ENCODE measurements at places on chromosomes 7 and 10.

- no peak for DNase-seq
These were observed 145.2 kb downstream of the LYZL1 start for GRCh38 chr10:29434111-29434510.

- no peak for DNase-seq
These were observed 31.8 kb downstream of the EZH2 start for GRCh38 chr7:148852272-148852671.

GRCh38 chr7:16918288-16918895 lies 36.6 kb upstream of the AGR3 start:
- DNase-seq = peak; percentile 38

DNA sequence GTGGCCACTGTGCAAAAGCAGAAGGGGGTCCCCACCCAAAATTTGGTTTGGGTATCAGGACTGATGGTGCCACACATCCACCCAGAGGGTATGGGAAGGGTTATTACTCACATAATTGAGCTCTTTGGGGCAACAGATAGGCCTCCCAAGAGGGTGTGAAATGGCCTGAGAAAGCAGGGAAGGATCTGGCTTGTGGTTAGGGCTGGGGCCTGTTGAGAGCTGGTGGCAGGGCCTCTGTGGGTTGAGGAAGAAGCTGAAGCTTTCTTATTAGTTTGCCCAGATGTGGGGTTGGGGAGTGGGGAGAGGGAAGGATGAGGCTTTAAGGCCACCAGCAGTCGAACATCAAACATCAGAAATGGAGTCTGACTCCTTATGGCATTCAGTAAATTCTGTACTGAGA lies 18.3 kb upstream of the MKI67 start:
- DNase-seq = no peak

- DNase-seq = no peak
These were observed 45.5 kb upstream of the DMBT1 start for GRCh38 chr10:122515022-122515424.

GRCh38 chr10:89668386-89669071 lies 23.5 kb upstream of the PANK1 start:
- DNase-seq = no peak

- no peak for DNase-seq
These were observed 17.3 kb downstream of the DAGLB start for GRCh38 chr7:6430271-6430940.

DNA sequence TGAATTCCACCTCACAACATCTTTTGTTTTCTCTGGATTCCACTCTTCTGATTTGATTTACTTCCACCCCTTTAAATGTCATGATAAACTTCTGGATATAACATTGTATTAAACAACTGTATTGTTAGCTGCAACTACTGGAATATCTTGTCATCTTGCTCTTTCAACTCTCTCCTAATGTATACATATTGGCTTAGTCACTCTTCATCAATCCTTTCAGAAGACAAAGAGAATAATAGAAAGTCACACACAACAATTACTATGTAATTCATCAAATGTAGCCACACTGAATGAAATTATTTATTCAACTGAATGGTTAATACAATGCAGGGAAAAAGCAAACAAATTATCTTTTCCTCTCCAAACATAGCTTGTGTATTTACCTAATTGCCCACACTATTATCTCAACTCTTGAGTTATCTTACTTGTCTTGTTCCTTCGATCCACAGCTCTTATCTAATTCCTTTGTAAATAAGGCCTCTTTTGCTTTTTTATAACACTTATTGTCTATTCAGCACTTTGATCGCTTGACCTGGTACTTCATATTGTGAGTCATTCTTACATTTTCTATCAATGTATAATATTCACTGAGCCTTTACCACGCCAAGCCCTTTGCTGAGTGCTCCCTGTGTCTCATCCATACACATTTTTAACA lies 16.7 kb downstream of the SEMA3A start:
- no peak for DNase-seq

GRCh38 chr7:151735186-151735850 lies 141.6 kb downstream of the PRKAG2 start:
- no peak for DNase-seq

DNA sequence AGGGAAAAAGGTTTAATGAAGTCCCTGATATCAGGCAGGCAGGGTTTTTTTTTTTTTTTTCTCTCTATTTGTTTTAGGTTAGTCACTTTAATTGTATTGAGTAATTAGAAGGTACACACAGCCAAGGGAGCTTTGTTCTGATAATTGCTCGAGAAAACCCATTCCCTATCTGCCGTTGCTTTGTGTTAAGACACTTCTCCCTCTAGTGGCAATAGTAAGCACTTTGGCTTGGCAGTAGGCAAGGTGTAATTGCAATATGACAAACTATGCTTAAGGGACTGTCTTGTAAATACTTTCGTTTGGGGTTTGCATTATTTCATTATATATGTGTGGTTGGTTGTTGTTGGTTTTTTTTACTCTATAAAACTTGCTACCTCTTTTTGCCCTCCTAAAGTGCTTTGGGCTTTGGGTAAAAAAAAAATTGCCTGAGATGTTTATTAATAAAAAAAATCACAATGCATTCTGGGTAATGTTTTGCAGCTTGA lies 113.4 kb downstream of the BTRC start:
- DNase-seq = peak; percentile 22

- no peak for DNase-seq
These were observed 48.1 kb downstream of the MYO3A start for GRCh38 chr10:25982107-25982506.

DNA sequence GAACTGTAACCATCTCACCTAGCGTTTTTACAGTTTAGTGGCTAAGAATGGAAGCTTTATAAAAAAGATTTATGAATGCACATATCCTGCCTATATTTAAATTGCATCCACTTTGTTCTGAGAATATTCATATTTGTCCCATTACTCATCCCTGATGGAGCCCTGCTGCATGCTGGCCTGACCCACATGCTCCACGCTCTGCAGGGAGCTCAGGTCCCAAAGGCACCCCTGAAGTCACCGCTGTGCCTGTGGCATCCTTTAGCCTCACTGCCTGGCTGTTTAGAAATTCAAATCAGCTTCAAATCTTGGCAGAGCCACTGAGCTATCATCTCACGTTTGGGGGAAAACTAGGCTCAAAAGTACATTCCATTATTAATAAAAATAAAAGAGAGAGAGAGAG lies 24.4 kb downstream of the C10orf90 start:
- DNase-seq = no peak

DNA sequence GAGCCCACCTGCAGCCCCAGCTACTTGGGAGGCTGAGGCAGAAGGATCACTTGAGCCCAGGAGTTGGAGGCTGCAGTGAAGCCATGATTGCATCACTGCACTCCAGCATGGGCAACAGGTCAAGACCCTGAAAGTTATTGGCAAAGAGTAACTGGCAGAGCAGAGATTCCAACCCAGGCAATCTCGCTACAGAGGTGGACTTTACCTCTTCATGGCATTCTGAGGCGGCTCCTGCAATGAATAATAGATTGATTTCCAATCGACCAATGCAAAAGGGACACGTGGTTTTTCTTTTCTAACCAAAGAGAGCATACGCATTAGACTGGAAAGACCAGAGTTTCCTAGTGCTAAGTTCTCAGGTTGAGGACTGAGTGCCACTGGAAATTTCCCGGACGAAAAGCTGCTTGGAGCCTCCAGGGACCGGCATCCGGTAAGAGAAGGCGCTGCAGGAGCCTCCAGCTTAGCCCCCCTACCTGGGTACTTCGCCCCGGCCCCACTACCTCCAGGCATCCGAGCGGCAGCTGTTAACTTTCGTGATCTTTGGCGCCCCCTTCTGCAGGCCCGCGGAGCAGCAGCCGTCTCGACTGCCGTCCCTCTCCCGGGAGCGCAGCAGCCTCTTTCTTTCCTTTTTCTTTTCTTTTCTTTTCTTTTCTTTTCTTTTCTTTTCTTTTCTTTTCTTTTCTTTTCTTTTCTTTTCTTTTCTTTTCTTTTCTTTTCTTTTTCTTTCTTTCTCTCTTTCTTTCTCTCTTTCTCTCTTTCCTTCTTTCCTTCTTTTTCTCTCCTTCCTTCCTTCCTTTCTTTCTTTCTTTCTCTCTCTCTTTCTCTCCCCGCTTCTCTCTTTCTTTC lies 4.1 kb downstream of the MBLAC1 start:
- DNase-seq = peak; percentile 80

- DNase-seq = peak; percentile 71
These were observed 55.1 kb downstream of the CYCS start for GRCh38 chr7:25069900-25070443.

DNA sequence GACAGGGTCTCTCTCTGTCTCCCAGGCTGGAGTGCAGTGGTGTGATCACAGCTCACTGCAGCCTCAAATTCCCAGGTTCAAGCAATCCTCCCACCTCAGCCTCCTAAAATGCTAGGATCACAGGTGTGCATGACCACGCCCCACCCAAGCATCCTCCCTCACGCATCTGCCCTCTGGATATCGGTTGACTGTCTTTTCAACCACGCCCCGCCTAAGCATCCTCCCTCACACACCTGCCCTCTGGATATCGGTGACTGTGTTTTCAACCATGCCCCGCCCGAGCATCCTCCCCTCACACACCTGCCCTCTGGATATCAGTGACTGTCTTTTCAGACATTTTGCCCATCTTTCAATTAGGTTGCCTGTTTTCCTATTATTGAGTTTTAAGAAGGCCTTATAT lies 140.5 kb downstream of the MAD1L1 start:
- no peak for DNase-seq

DNA sequence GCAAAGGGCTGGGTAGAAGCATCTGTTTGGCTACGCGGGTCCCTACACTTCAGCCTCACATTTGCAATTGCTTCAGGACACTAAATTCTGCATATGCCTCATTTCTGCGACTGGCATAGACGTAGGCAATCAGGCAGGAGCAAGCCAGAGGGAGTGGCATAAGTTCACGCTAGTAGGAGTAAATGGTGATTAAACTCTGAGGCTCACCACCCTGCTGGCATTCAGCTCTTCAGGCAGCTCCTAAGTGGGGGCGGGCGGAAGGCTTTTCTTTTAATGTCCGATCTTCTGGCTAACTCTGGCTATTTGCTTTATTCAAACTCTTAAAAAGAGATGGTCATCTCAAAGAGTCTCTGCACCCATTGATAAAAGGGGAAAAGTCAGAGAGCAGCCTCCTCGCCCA lies 45.3 kb downstream of the RGS10 start:
- DNase-seq = no peak

DNA sequence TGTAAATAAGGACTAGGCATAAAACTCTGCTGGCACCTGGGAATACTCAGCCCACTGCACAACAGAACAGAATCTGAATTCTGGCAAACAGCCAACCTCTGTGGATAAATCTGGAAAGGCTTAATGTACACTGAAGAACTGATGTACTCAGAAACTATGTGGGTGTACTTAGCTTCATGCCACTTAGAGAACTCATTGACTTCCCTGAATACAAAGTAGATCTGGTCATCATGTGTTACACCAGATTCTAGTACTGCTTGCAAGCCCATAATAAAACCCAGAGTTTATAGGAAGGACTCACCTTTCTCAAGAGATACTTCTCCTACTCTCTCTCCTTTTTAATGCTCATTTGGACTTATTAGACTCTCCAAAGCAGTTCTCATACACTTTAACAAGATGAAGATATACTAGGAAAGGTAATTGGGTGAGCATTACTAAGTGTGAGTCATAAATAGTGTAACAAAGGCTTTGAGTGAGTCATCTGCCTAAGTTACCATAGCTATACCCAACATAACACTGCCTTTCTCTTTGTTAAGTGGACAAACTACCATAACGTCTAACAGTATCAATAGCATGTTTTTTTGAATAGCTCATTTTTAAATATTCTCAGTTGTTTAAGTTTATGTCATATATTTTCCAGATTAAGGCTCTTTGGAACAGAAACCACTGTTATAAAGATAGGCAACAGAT lies 309.1 kb downstream of the MDFIC start:
- peak; percentile 29 for DNase-seq

DNA sequence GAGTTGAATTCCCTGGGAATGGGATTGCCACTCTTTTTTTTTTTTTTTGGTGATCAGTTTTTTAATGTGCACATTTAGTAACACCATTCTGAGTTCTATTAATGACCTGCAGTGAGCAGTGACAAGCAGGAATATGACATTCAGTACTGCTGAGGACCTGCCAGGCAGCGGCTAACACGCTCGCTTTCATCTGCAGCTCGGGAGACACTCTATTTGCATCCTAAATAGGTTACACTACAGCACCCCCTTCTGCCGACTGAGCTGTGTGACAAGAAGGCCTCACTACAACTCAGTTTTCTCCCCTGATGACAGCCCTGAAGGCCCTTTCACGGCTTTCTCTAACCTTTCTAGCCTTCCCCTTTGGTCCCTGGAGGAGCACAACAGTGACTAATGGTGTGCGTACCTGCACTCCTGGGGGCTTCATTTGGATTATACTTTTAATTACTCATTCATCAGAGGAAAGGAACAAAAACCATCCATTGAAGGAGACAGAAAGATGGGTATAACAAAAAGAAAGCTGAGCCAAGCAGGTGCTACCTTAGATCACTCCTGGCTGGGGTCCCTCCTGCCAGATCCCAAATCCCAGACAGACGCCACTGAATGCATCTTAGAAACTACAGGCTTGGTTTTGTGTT lies 872.4 kb downstream of the LRMDA start:
- peak; percentile 11 for DNase-seq

- peak; percentile 9 for DNase-seq
These were observed at the start of gene CH25H for GRCh38 chr10:89207181-89207800. TSS of gene CH25H (minus strand) at chr10:89207317. CDS start at chr10:89207292, 25 bp downstream.

- no peak for DNase-seq
These were observed 37.3 kb downstream of the ZCCHC24 start for GRCh38 chr10:79407811-79408795.

DNA sequence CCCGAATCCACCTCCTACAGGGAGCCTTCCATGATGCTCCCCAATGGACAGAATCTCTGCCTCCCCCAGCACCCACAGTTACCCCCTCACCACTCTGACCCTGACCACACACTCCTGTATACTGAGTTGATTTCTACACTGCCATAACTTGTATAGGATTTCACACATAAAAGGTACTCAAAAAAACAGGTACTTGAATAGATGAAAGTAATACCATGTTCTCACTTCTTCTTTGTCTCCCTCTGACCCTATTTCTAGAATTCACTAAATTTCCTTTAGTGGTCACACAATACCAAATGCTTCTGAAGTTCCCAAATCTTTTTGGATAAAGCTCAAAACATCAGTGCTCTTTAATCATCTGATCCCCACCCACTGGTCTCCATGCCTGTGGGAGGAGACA lies 45.4 kb downstream of the HSPA12A start:
- no peak for DNase-seq

- no peak for DNase-seq
These were observed 239.0 kb upstream of the IMMP2L start for GRCh38 chr7:111801277-111801676.

- DNase-seq = no peak
These were observed 487.6 kb upstream of the ZMIZ1 start for GRCh38 chr10:78581133-78581694.

DNA sequence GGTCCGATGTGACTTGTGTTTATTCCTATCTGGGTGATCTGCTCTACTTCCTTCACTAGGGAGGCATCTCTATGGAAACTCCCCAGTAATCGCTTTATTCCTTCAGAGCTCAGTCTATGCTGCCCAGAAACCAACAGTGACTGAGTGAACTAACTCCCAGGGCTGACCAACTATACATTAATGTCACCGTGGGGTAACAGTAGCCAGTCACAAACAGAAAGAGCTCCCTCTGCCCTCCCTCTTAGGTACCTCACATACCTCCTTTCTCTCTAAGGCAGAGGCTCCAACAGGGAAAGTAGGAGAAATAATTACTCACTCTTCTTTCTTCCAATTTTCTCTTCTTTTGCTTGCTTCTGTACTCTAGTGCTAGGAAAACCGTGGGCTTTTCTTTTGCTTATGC lies 855.0 kb downstream of the REEP3 start:
- DNase-seq = no peak
